ENCODE measurements at places on chromosomes 16 and 17.
A peak's percentile ranks its signal among the peaks of the same experiment; 100 is the strongest.

DNA sequence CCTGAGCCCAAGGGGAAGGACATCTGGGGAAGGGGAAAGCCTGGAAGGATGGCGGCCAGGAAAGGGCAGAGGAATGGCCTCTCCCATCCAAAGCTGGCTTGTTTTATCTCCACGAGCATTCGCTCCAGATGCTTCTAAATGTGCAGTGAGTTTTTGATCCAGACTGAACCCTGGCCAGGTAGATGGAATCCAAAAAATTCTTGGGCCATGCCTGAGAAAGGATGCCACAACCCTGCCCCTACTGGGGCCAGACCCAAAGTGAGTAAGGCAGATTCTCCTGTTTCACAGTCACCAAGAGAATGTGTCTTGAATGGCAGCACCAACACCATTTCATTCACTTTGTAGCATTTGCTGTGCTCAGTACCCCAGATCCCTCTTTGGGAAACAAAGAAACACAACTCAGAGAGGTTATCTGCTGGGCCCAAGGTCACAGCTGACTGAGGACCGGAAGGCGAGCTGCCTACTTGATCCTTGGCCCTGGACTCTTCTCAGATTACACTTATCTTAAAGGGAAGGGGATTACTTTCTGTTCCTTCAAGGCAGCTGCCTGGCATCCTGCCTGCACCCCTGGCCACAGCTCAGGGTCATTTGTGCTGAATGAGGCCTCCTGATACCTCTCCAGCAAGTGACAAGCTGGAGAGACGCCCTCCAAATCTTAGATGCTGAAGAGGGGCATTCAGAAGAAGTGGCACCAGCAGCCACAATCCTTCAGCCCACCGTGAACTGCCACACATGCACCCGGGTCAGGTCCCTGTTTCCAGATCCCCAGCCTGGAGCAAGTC lies 3.6 kb downstream of the LRRC75A start:
- peak; percentile 23 for DNase-seq

- DNase-seq = peak; percentile 90
These were observed at the start of gene SSH2 for GRCh38 chr17:29929533-29930408. SSH2 (minus strand) TSS chr17:29930228; CDS start chr17:29930000, 228 bp downstream.

- peak; percentile 42 for DNase-seq
These were observed 1.6 kb downstream of the OSGIN1 start for GRCh38 chr16:83954577-83955016.

- no peak for DNase-seq
These were observed 49.9 kb upstream of the DOC2B start for GRCh38 chr17:231191-231965.

GRCh38 chr17:40425741-40426140 lies 8.0 kb upstream of the TOP2A start:
- DNase-seq = no peak

DNA sequence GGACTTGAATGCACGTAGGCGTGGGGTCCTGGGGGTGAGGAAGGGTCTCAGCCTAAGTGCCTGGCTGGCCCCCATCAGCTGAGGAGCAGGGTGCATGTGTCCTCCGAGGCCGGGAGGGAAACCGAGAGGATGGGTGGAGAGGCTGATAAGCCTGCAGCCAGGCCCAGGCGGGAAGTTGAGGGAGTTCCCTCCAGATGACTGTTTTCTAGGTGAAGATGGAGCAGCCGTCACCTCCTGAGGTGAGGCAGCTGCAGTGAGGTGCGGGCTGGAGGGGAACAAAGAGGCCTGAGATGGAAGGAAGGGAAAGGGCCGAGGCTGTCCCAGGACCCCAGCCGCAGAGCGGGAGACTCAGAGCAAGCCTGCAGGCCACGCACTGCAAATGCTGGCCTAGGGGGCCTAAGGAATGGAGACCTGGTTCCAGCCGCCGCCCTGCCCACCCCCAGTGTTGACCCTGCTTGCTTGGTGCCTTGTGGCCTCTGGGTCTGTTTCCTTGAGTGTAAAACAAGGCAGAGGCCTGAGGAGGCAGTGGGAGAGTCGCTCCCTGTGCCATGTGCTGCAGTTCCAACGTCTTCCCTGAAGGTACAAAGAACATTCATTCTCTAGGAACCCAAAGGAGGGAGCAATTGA lies 3.0 kb downstream of the PECAM1 start:
- no peak for DNase-seq

- no peak for DNase-seq
These were observed 14.8 kb downstream of the SCGB1C2 start for GRCh38 chr17:151886-152859.

DNA sequence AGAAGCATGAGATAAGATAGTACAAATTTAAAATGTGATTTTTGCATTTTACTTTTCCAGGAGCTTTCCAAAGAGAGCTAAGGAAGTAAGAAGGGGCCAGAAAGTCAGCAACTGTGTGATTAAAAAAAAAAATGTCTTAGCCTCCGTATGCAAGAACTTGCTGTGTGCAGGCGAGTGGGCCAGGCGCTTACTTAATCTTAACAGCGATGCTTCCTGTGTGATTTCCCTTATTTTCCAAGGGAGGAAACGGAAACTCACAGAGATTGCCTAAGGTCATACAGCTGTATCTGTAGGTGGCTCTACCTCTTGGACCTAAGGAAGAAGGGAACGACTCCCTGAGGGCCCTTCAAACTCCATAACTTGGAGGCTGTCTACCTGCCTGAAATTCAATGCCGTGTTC lies 11.1 kb downstream of the HS3ST3B1 start:
- DNase-seq = no peak

DNA sequence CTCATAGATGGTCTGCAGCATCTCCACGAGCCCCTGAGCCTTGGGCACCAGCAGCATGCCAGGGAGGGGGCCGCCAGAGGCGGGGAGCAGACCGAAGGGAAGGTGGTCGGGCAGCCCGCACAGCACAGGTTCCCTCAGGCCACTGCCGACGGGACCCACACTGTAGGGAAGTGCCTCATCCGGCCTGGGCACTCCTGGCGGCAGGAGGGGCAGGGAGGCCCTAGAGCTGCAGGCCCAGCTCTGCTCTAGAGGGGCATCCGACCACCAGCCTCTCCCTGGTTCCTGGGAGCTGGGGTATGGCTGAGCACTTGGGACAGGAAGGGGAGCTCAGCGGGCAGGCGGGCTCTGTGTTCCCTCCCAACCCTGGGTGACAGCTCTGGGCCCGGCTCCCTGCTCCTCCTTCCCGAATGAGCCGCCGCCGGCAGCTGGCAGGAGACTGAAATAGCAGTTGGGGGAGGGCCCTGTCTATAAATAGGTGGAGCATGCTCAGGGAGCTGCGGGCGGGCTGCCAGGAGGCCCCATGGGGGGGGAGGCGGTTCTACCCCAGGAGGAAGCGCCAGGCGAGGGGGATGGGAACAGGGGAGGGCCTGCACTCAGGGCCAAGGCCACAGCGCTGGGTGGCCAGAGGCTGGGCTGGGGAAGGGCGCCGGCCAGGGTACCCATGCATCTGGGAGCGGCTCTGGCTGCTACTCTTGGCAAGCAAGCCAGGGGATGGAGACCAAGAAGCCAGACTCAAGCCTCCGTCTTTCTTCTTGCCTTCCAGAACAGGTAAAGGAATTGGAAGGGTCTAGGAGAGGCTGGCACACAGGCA lies 12.4 kb downstream of the HDAC5 start:
- peak; percentile 97 for DNase-seq

DNA sequence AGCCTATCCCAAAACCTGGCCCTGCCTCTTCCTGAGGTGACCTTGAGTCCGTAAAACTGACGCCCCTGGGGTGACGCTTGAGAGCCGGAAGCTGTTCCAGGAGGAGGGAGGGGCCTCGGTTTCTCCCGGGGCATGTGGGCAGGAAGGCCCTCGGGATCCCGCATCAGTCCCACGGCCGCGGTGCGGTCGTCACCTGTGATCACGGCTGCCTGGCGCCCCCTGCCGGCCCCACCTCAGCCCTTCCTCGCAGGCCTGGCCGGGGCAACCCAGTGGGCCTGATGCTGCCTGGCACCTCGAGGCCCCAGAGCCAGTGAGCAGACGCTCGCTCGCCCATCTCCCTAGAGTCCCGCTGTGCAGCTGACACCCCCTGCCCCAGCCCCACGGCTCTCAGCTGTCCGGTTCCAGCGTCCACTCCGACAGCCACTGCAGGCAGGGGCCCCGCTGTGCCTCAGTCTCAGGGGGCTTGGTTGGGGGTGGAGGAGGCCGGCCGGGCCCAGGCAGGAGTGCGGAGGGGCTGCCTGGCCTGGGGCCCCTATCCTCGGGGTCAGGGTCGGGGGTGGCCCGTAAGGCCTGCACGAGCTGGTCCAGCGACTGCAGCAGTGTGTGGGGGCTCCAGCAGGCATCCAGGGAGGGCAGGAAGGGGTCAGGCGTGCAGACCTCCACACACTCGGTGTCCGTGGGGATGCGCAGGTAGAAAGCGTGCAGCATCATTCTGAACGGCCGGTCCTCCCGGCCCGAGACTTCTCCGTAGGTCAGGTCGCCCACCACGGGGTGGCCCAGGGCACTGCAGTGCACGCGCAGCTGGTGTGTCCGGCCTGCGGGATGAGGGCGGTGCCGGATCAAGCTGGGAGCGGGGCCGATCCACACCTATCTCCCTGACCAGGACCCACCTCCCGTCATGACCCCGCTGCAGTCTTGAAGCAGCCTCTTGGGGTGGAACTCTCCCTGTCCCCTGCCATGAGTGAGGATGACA lies 2.3 kb downstream of the RPUSD1 start:
- DNase-seq = peak; percentile 22

DNA sequence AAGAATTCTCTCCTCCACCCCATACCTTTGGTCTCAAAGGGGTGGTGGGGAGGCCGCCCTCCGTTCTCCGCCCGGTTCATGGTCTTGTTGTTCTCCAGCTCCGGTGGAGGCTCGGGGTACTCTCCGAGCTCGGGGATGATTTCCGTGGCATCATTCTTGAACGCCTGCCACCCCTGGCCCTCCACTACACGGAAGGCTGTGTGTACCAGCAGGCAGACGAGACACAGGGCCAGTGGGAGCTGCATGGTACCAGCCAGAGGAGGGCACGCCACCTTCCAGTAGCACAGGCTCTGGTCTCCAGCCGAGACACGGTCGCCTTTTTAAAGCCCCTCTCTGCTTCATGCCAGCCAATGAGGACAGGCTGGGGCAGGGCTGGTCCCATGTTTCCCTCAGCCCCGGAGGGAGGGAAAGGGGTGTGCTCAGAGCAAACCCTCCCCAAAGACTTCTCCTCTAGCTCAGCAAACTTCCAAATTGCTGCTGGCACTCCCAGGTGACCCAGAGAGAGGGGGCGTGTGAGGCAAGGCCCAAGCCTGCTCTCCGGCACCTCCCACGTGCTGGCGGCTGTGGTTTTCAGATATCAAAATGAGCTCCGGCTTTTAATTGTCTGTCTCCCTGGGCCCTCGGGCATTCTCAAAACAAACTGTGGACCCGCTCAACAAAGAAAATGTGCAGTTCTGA lies at the start of gene SOST:
Gene SOST, minus strand, starts transcription at position 295 of the 678 bp plus-strand sequence. Its CDS starts 50 bp downstream, at position 245.
- no peak for DNase-seq

- DNase-seq = no peak
These were observed 200.2 kb downstream of the RBFOX3 start for GRCh38 chr17:79410681-79411080.

GRCh38 chr17:13749891-13750235 lies 148.1 kb upstream of the HS3ST3A1 start:
- DNase-seq = peak; percentile 96

DNA sequence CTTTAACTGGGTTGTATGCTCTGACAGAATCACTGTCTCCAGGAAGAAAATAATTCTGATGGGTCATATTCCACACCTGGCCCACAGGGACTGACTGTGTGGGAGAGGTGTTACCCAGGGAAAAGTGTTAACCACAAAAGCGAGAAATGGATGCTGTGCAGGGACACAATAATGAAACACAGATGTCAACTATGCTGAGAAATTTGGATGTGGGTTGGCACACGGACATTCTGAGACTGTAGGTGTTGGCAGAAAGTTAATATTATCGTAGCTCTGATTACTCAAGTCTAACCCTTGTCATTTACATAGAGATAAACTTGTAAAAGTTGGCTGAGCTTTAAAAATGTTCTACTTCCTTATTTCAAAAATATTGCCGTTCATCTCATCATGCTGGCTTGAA lies 19.6 kb downstream of the TMC5 start:
- DNase-seq = no peak

- no peak for DNase-seq
These were observed 195.3 kb upstream of the AXIN2 start for GRCh38 chr17:65756760-65757159.

DNA sequence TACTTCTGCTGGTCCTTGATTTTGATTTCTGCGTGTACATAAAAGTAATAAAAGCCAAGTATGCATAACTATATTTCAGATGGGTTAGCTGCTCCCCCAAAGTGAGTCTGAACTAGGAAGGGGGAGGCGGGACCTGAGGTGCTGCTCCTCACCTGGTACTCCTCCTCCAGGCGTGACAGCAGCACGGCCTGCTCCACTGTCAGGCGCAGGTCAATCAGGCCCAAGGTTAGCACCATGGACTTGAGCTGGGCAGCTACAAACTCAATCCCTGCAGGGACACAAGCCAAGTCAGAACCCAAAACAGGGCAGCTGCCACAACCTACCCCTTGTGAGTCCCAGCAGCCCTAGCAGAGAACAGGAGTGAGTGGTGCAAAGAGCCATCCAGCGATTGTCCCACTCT lies 18.0 kb downstream of the ATPAF2 start:
- DNase-seq = no peak

DNA sequence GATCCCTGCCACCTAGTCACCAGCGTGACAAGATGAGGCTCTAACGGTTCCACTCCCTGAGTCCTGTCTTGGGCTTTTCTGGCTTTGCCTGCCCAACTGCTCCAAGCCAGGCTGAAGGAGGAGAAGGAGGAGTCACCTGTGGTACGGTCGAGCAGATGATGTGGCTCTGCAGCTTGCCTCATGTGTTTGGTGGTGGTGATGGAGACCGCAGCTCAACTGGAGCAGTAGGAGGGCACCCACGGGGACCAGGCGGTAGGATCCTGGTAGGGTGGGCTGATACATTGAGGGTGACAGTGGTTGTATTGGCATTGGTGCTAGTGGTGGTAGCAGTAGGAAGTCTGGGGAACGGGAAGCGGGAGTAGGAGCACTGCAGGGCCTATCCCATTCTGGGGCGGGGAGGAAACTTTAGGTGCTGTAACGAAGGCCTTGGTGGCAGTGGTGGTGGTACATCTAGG lies 202.8 kb upstream of the WSB1 start:
- DNase-seq = no peak

DNA sequence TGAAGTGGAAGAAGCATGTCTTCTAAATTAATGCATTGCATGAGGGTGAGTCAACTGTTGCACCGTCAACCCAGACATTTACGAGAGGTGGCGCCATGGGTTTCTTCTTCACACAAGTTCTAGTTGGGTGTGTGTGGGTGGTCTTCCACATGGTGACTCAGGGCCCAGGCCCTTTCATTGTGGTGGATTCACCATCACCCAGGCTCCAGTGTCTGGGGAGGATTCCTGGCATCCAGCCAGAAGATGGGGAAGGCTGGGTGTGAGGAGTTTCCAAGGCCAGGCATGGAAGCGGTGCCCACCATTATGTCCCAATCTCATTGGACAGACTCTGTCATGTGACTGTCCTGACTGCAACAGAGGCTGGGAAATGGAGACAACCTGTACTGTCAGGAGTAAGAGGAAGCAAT lies 21.4 kb upstream of the JPH3 start:
- DNase-seq = no peak

- DNase-seq = peak; percentile 82
These were observed 18.2 kb upstream of the ABR start for GRCh38 chr17:1197781-1198490.
